ENCODE measurements at places on chromosomes 7 and 10.
A peak's percentile ranks its signal among the peaks of the same experiment; 100 is the strongest.

GRCh38 chr10:60677531-60678129, 100.6 kb upstream of the CDK1 start:
- no peak for DNase-seq

GRCh38 chr7:14504134-14504533, 398.4 kb downstream of the DGKB start:
- DNase-seq, result no peak

- peak; percentile 21 for DNase-seq
Observed at GRCh38 chr7:37112876-37113275, 335.8 kb downstream of the ELMO1 start.

DNA sequence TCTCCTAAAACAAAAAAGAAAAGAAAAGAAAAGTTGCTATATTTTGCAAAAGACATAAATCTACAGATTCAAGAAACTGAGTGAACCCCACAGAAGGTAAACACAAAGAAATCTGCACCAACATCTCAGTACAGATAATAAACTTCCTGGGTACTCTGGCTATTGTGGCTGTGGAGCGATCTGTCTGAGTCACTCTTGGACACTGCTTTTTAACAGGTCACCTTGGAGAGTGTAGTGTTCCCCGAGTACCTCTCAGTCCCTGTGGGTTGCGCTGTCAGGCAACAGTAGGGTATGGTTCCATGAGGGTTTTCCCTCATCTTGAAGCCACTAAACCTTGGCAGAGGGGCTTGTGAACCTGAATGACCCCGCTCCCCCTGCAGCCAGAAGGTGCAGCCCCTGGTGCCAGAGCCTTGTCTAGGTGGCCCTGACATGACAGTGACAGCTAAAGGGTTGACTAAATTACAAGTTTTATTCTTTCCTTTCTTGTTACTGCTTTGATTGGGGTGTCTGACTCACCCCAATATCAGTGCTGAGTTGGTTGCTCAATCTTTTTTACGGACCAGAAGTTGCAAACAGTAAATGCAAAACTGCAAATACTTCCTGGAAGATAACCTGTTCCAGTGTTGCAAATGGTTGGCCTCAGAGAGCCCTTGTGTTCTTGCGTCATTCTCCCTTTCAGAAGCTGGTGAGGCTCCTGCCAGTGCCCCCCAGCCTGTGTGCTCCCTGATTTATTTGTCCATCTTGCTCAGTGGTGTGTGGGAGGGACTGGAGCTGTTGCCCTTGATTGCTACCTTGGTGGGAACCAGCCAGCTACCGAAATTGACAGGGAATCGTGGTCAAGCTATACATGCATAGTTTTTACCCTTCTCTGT, 30.6 kb downstream of the POR start:
- DNase-seq, result peak; percentile 62

DNA sequence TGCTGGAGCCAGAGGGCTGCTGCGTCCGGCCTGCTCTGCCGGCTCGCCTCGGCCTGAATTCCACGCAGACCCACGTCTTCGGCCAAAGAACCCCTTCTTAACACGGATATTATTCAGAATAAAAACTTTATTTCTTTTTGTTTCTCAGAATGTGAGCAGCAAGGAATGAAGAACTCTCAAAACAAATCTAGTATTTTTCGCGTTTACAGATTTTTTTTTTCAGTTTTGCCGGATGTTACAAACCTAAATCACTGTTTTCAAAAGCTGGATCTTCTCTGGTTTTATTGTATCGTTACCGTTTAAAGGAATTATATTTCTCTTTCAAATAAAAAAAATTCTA, 4.4 kb upstream of the HOXA2 start:
- DNase-seq, result no peak

DNA sequence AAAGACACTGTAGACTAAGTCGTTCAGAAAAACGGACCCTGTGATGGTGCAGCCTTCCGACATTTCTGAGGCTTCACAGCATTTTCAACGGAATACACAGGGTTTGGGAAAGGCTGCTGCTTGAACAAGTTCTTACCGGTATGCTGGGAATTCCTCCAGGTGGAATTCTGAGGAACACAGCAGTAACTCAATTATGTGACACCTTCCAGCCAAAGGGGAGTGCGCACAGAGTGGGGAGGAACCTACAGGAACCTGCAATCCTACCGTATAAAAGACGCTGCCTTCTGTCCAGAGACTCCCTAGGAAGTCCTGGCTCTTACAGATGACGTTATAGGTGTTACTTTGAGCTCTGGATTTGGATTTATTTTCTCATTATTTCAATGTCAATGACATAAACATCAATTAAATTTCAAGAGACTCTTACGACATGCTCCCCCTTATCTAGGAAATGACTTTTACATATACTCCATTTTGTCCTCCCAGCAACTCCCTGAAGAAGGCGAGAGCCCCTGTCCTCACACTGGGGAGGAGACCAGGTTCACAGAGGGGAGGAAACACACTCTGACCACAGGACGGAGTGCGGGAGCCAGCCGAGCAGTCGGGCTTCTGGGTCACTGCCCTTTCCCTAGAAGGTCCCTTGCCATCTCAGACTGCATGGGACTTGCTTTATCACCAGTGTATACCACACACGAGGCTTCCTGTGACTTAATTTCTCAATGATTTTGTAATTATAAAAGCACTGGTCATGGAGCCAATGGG, 27.9 kb downstream of the VIPR2 start:
- DNase-seq, result no peak

DNA sequence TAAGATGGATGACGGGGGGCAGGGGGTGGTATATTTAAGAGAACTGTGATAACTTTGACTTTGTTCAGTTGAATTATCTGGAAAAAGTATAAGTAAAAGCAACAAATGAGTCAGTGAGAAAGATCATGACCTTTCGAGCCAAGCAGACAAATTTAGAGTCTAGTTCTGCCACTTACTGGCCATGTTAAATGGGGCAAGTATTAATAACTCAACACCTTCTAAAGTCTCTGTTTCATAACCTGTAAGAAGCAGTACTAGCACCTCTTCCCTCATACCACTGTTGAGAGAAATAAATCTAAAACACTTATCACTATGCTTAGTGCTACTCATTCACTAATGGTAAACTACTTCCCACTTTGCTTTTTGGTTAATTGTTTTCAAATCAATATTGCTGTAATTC, 604.4 kb upstream of the LRRN3 start:
- no peak for DNase-seq

DNA sequence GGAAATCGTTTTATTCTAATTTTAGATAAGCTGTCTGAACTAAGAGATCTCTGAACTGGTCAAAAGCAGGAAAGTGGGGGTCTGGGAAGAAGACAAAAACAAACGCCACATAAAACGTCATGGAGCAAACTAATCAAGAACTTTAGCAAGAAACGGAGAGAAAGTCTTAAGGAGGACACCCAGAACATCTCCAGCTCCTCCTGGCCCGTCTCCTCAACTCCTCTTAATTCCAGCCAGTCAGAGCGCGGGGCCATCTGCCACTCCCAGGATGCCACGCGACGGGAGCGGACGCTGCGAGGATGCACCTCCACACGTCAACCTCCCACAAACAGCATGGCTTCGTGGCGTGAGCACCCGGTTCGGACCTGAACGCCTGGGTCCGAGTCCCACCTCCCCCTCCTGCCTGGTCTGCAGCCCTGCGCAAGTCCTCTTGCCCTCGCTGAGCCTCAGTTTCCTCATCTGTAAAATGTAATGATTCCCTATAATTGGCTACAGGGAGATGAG, 598 bp downstream of the MMS19 start:
- peak; percentile 83 for DNase-seq

GRCh38 chr10:122173766-122174435, 97.2 kb upstream of the BTBD16 start:
- no peak for DNase-seq

GRCh38 chr10:22476601-22477321, 131.5 kb downstream of the SPAG6 start:
- DNase-seq, result peak; percentile 3

DNA sequence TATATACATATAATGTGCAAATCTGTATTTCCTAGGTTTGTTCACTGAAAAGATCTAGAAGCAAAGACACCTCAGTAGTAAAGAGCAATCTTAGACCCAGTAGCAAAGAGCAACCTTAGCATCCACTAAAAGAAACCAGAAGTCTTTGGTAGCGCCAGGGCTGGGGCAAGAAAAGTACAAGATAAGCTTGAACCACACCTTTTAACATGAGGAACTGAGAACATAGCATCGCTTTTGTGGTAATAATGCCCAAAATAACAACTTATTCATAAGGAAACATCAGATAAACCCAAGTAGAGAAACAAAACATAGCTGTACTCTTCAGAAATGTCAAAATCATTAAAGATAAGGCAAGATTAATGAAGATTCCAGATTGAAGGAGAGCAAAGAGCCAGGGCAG, 173.4 kb downstream of the IMMP2L start:
- no peak for DNase-seq

DNA sequence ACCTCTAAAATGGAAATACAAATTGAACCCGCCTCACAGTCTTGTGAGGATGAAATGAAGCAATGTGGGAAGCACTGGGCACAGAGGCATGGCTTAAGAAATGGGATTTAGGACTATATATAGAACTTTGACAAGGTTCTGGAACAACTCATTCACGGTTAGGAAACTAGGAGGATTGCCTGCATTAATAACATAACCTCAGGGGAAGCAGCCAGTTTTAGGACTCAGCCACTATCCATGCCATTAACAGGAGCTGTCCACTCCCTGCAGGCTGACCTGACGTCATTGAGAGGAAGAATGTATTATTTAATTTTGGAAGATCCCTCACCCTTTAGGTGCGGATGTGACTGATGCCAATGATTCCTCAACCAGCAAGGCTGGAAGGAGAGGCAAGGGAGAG, 34.8 kb downstream of the ITGB8 start:
- peak; percentile 30 for DNase-seq

DNA sequence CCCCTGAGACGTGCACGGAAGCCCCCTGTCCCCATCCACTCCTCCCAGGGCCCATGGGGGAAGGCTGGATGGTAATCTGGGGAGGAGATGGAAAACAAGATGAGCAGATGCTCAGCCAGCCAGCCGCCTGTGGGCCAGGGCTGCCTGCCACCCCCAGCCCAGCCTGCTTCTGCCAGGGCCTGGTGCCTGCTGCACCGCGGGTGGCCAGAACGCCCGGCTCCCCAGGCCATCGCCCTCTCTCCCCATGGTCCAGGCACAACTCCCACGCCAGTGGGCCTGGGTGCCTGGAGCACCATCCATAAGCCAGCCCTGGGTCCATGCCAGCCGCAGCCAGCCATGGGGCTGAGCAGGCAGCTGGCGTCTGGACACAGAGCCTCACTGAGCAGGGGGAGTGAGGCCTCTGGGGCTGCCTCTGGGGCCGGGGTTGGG, 57.2 kb upstream of the ELN start:
- DNase-seq, result no peak

DNA sequence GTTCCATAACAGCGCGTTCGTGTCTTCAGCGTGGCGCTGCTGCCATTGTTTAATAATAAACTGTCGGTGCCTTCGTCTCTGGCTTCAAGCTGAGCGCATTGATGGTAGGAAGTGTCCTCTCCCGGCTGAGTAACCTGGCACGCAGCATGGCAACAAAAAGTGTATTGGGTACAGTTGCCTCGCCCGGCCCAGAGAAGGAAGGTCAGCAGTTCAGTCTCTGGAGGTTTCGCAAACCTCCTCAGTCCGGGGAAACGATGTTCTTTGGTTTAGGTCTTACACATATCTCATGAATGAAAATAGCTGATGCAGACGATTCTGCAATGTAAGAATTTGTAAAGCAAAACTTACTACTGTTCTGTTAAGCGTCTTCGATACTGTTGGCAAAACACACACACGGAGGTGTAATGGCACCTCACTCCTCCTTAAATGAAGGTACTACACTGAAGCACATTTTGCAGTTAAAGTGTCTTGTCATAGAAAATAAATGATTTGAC, 739 bp upstream of the CCDC186 start:
- peak; percentile 85 for DNase-seq

DNA sequence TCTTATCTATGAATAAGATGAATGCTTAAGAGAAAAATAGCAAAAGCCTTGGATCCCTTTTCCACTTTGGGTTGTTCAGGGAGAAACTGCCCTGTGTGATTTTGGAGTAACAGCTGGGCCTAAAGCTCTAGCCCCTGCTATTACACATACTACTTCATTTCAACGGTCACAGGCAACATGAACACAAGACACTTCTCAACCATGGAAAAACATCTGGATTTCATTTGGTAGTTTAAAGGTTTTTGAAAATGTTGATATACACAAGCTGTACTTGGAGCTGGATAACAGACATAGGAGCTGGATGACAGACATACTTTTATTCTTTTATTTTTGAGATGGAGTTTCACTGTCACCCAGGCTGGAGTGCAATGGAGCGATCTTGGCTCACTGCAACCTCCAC, 2.7 kb upstream of the CHUK start:
- no peak for DNase-seq

DNA sequence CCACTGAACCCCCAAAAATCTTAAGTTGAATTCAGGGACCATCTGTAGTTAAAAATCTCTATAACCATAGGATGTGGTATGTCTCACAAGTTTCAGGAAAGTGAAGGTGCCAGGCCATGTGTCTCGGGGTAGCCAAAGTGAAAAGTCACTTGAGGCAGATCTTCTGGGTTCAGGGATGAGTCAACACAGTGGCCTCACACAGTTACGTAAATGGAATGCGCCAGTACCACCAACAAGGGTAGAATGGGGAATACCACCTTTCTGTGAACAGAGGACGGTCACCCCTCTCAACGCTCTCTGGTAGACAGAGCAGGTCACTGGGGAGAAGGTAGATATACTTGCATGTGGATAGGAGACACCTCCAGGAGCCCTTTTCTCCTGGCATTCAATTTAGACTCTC, 71.4 kb downstream of the ELMO1 start:
- no peak for DNase-seq

DNA sequence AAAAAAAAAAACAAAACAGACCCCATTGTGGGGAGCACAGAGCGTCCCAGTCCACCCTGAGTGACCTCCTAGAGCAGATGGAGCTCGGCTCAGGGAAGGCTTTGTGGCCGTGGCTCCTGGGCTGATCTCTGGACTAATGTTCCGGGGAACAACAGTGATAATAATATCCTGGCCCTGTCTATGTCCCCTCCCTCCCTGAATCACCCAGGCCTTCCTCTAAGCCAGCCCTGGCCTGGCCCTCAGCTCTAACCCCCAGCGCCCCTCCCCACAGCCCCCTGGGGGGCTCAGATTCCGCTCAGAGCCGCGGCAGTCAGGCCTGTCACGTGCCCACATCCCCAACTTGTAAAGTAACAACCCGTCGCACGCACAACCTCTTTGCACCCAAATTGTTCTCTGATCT, 48.3 kb downstream of the MICALL2 start:
- no peak for DNase-seq

GRCh38 chr7:28872226-28872625, 85.9 kb downstream of the TRIL start:
- DNase-seq, result no peak

All from inflammatory macrophage treated with lipopolysaccharide for 4 hours (primary cell).